AG09319 (cell line): ENCODE measurements at places on chromosomes 2 and 18.
A peak's percentile ranks its signal among the peaks of the same experiment; 100 is the strongest.

GRCh38 chr2:169997140-169997887 lies 170.1 kb downstream of the UBR3 start:
- DNase-seq = no peak

DNA sequence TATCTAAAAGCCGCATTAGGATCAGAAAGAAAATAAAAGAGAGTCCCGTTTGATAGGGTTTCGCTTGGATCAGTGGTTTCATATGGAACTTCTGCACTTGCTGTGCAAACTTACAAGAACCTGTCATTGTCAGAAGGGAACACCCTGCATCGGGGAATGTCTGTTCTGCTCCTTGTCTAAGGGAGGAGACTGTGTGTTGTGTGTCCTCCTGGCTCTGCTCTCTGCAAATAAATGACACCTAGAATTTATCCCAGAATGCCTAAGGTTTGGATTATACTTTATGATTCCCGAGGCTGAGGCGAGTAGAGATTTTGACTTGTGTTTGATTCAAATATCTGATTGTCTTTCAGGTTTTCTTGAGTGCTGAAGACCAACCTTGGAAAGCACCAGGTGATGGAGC lies 785.1 kb downstream of the GALR1 start:
- DNase-seq = no peak

- DNase-seq = peak; percentile 60
These were observed 39.7 kb downstream of the RDH14 start for GRCh38 chr2:18520451-18521425.

- no peak for DNase-seq
These were observed 53.6 kb downstream of the FAM228A start for GRCh38 chr2:24228470-24228869.
